Right lobe of liver (tissue), 6 donors: ENCODE measurements at places on chromosomes 5 and 9.
A peak's percentile ranks its signal among the peaks of the same experiment; 100 is the strongest.

GRCh38 chr5:134240421-134240962, 14.6 kb upstream of the PPP2CA start:
- DNase-seq = no peak

DNA sequence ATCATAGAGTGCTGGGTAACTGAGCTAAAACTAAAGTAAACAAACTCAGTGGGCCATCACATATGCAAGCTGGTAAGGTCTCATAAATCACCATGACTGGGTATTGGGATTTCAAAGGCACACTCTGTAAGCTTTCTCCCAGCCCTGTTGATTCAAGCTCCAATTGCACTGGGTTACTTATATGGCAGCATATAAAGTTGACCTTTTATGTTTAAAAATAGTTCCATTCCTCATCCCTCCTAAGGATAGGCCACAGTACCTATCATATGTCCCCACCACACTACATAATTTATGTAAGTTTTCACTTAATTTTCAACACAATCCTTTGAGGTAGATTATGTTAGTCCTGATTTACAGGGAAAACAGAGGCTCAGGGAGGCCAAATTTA, 438.4 kb downstream of the RAB3C start:
- DNase-seq = no peak

- DNase-seq = no peak
These were observed 168.8 kb downstream of the DROSHA start for GRCh38 chr5:31362931-31363568.

GRCh38 chr9:3586066-3586465, 60.3 kb upstream of the RFX3 start:
- no peak for DNase-seq

DNA sequence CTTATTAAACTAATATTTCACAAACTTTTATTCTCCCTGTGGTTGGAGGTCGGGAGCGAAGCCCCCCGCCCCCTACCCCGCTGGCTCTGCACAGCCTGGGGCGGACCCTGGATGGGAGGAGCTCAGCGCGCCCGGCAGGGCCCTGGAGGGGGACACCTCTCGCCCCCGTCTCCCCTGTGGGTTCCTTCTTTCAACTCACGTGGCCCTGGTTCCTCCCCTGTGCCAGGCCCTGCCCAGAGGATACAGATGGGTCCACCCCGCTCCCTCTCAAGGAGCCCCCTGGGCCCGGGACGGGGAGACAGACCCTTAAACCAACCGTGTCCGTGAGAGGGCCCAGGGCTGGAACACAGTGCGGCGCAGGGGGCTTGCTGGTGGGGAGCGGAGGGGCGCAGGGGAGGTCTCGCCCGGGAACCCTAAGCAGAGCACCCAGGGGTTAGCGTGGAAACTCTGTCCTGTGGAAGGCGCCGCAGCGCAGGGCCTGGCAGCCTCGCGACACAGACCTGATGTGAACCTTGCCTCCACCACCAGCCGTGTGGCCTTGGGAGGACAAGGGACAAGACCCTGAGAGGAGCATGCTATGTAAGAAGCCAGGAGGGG, 103.7 kb upstream of the MVB12B start:
- no peak for DNase-seq

- peak; percentile 38 for DNase-seq
These were observed 67.4 kb upstream of the TBC1D9B start for GRCh38 chr5:179974946-179975712.

DNA sequence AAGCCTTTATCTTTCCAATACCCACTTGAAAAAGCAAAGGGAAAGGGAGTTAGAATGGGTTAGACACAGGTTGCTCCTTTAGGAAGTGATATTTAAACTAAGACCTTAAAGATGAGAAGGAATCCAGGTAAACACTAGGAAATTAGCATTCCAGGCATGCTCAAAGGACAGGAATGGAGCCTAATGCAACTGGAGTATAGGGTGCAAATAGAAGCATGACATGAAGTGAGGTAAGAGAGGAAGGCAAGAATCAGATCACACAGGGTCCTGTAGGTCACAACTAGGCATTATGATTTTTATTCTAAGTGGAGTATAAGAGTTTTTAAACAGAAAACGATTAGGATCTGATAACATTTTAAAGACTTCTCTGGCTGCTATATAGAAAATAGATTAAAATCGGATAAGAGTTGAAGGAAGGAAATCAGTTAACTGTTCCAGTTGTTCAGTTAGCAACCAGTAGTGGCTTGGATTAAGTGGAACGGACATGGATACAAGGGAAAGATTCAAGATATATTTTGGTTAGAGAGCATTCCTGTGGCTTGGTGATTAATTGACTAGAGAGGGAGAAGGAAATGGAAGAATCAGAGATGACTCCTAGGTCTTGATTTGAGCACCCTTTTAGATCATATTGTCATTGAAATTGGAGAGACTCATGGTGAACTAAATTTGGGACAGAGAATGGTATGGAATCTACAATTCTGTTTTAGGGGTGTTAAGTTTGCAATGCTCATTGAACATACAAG, 95.9 kb downstream of the FBXO4 start:
- DNase-seq = no peak

DNA sequence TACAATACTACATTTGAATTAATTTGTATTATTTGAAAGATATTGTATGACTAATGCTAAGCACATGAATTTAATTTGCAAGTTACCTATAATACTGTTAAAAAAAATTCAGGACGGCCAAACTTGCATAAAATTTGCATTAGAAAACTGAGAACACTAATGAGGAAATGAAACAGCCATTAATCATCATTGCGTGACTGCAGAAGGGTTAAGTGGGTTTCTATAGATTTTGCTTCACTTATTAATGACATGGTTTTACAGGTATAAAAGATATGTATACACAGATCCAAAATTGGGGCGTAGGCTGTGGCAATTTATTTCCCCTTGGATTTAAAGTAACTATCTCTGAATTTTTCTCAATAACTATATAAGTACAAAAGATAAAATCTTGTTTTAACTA, 882.6 kb downstream of the PTPRD start:
- DNase-seq = no peak

- DNase-seq = no peak
These were observed 370.3 kb downstream of the ARHGEF28 start for GRCh38 chr5:73996151-73996755.

GRCh38 chr5:173053041-173053440, 3.1 kb upstream of the CREBRF start:
- DNase-seq = no peak
